ENCODE measurements at places on chromosomes 6 and 20. TPM values are rescaled to one million over a fixed set of nuclear protein-coding genes. Genes with fewer than 3 reads are reported as not detected.

LAMA5 gene
- total RNA-seq, result 35.1 TPM

KCNK17 gene
- not detected for total RNA-seq

POM121L2 gene
- not detected for total RNA-seq

RIPOR2 gene
- 5.2 TPM for total RNA-seq

SLC22A23 gene
- 2.2 TPM for total RNA-seq

SDHAF4 gene
- total RNA-seq, result 11.2 TPM

LST1 gene
- not detected for total RNA-seq

TCP11 gene
- 0.32 TPM for total RNA-seq

COL21A1 gene
- under 0.01 TPM for total RNA-seq

TLDC2 gene
- 0.32 TPM for total RNA-seq

PRDM1 gene
- total RNA-seq, result 39.7 TPM

DNA sequence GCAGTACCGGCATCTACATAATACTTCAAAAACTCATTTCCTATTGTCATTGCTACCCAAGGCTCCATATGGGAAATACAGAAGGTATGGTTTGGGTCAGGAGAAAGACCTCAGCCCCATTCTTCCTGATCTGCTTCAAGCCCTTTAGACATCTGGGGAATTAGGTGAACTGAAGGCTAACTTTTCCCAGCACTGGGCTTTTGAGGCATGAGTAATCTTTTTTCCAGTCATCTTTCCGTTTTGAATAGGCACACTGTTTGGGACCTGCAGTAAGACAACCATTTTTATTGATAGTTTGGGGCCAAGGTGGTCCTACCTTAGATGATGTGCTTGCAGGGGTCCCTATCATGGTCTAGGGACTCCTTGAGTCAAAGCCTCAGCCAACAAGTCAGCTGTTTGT lies 198.4 kb downstream of the HAO1 start:
- DNase-seq, result peak; percentile 26

- DNase-seq, result no peak
Measured at GRCh38 chr20:3712279-3712873, at the start of gene SIGLEC1. TSS of gene SIGLEC1 (minus strand) at chr20:3712600. CDS start at chr20:3707128, 5,472 bp downstream.

GRCh38 chr6:115442323-115442722 lies 618.4 kb downstream of the FRK start:
- DNase-seq, result no peak

- DNase-seq, result no peak
Measured at GRCh38 chr6:160226118-160226591, 32.5 kb downstream of the SLC22A2 start.

- DNase-seq, result no peak
Measured at GRCh38 chr6:108739496-108740330, 108.5 kb upstream of the ARMC2 start.

DNA sequence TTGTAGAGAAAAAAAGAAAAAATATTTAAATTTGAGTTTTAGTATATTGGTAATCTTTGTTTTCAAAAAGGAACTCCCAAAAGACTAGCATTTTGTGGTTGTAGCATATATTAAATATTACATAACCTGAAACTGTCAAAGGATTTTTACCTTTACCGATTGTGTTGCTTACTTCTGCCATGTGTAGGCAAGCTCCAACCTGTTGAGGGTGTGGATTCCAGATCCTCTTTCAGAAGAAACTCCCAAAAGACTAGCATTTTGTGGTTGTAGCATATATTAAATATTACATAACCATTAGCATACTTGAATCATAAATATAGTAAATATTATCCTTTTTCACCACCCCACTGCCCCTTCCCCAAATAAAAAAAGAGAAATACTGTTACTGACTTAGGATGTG lies 3.2 kb downstream of the DSE start:
- no peak for DNase-seq

- no peak for DNase-seq
Measured at GRCh38 chr6:154307696-154308425, 48.7 kb downstream of the IPCEF1 start.

GRCh38 chr6:47034421-47034820 lies 7.7 kb downstream of the ADGRF1 start:
- DNase-seq, result no peak

DNA sequence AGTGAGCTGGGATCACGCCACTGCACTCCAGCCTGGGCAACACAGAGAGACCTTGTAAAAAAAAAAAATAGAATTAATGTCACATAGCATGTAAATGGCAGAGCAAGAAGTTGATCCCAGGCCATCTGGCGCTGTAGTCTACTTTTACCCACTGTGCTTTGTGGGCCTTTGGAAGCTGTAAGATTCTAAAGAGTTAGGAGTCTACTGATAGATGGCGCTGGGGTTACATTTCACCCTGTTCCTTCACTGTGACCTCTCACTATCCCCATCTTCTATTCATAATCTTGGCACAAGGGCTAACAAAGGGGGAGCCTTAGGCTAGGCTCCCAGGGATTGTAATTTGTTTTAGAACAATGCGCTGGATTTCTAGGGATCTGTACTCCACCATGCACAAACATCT lies 24.4 kb downstream of the SIRPD start:
- DNase-seq, result no peak

- DNase-seq, result no peak
Measured at GRCh38 chr6:142914937-142915697, 29.9 kb downstream of the HIVEP2 start.

GRCh38 chr6:108071736-108072276 lies 2.7 kb downstream of the OSTM1 start:
- no peak for DNase-seq

DNA sequence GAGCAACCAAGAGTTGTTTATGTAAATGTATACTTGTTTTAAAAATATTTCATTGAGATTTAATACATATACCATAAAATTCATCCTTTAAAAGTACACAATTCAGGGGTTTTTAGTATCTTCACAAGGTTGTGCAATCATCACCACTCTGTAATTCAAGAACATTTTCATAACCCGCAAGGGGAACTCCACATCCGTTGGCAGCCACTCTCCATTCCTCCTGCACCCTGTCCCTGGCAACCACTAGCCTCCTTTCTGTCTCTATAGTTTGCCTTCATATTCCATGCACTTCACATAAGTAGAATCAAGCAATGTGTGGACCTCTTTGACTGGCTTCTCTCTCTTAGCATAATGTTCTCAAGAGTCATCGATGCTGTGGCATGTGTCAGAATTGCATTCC lies 104.2 kb upstream of the PDE10A start:
- peak; percentile 12 for DNase-seq

DNA sequence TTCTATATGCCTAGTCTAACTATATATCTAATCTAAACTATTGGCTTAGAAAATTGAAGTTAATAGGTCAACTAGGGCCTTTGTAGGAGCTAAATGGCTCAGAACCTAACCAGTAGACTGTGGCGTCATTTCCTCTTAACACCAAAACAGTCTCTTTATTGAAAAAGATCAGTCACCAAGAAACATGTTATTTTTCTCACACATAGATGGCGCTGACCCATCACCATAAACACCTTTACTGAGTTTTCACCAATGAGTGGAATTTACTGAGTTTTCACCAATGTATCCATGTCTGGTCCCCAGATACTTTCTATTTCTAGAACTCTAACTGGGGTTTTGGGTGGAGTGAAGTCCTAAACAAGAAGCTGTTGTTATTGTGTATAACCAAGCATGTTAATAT lies 636.0 kb downstream of the BCKDHB start:
- peak; percentile 44 for DNase-seq

DNA sequence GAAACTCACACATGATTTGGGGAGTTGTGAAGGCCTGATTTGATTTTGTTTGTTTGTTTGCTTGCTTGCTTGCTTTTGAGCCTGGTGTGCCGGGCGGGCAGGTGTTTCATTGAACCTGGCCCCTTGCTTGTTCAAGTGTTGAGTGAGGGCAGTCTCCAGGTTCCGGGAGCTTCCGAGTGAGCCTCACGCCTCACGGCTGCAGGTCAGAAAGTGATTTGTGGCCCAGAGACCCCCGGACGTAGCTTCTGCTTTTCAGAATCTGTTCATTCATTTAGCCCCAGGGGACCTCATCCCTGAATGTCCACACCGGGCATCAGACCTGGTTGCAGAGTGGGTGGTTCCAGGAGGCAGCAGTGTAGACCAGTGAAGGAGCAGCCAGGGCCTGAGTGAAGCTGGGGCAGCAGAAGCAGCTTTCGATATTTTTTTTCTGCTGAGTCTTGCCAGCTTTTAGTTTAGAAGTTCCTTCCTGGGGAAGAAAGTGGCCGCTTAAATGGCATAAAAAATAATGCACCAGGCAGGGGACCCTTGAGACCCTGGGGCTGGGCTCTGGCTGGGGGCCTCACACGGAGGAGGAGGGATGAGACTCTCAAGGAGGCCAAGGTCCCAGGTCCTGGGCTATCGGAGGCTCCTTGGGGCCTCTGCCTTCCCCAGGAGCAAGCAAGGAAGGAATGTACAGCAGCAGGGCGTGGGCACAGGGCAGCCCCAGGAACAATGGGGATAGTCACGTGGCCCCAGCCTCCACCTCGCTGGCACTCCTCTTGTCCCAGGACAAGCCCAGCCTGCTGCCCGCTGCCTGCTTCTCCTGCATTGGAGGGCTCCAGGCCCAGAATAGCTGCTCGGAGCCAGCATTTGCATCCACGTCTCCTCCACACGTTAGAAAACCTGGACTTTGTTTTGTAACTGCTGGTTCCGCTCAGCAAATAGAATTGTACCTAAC lies 89.2 kb upstream of the BHLHE23 start:
- no peak for DNase-seq

- peak; percentile 40 for DNase-seq
Measured at GRCh38 chr6:157020398-157020797, 243.2 kb downstream of the ARID1B start.

- DNase-seq, result no peak
Measured at GRCh38 chr6:49634092-49634835, 2.4 kb downstream of the RHAG start.

DNA sequence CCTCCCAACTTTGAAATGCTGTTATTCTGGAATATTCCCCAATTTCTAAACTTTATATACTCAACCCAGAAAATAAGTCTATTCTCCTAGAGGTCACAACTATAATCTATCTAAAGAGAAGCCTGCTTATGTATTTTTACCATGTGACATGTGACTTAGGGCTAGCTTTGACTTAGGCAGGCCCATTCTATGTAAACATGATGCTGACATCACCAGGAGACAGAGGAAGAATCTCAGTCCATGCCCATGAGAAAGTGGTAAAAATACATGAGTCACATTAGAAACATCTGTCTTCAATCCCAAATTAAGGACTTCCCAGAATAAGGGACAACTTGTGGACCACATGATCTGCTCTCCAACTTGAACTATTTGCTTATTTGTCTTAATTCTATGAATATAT lies 113.6 kb upstream of the ID4 start:
- DNase-seq, result peak; percentile 81

DNA sequence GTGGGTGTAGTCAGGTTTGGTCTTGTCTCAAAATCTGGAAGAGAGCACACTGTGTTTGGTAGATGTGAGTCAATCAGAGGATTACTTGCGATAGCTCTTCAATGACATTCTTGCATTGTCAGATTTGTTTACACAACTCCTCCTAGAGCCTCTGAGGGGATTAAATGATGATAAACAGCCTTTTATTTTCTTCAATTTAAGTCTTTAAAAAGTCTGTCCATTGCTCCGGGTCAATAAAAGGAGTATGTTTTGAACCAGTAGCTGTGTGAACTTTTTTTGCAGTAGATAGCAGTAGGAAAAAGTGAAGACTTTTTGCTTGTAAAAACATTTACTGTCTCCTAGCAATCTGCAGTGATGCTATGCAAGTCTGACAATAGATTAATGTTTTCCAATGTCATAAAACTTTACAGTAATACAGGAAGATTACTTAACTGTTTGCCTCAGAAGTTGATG lies 49.9 kb downstream of the GJA1 start:
- peak; percentile 69 for DNase-seq

DNA sequence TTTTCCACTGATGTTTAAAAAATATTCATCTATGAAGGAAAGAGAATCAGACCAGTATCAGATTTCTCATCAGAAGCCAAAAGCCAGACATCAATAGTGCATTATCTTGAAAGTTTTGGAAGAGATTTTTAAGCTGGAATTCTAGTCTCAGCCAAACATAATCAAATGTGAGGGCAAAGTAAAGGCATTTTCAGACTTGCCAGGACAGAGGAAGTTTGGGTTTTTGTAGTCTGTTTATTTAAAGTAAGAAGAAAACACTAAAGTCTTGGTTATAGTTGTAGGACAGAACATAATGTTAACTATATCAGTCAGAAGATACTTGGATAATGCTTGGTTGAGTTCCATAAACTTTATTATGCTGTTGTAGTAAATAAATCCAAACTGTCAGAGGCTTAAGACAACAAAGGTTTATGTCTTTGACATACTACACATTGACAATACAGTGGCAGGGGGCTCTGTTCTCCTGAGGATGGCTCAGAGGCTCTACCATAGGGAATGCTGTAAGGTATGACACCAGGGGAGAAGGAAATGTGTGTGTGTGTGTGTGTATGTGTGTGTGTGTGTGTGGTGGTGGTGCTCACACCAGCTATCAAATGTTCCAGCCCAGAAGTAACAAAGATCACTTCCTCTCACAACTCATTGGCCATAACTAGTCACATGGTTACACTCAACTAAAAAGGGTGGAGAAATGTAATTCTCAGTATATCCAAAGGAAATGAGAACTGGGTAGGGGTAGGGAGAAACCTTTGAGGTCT lies 26.7 kb upstream of the YWHAB start:
- no peak for DNase-seq

- peak; percentile 84 for DNase-seq
Measured at GRCh38 chr6:113636357-113636824, 220.8 kb upstream of the MARCKS start.

DNA sequence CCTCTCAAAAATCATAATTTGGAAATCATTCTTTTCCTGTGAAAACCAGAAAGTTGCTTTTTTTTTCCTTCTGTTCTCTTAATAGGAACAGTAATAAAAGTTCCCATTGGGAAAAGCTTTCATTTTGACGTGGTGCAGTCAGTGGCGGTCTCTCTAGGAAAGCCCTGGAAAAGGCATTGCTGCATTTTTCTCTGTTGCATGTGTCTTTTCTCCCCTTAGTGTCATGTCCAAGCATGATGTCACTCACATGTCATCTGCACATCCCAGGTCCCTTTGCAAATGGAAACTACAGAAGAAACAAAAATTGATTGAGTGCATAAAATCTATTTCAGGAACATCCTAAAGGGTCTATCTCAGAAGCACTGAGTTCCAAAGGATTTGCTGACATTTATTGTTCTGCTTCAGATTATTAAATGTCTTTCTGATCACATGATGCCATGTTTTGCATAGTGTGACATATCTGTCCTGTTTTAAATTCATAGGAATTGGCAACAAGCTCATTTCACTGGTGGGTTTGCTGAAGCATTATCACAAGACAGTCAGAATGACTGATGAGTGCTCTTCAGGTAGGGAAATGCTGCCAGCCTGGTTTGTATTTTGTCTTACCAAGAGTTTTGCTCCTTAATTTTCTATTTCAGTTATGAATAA lies 208.7 kb downstream of the SOX4 start:
- DNase-seq, result no peak

DNA sequence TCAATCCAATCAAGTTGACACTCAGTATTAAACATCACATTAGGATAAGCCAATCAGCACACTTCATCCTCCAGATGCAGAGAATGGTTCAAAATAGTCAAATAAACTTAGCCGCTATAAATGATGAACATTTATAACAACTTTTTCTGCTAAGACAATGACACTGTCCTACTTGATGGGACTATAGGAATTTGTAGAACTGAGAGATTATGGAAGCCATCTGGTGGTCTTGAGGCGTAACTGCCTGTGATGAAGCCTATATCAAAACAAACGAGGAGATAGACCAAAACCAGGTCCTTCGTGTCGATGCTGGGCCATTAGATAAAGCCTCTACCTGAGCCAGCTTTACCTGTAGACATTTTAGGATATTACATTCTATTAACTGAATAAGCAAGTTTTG lies 631.1 kb downstream of the COL12A1 start:
- peak; percentile 20 for DNase-seq

- no peak for DNase-seq
Measured at GRCh38 chr6:41637194-41638001, 870 bp upstream of the MDFI start.
